ENCODE measurements at places on chromosomes 2 and 18.

- no peak for DNase-seq
Measured at GRCh38 chr2:71614976-71615766, 161.8 kb downstream of the DYSF start.

DNA sequence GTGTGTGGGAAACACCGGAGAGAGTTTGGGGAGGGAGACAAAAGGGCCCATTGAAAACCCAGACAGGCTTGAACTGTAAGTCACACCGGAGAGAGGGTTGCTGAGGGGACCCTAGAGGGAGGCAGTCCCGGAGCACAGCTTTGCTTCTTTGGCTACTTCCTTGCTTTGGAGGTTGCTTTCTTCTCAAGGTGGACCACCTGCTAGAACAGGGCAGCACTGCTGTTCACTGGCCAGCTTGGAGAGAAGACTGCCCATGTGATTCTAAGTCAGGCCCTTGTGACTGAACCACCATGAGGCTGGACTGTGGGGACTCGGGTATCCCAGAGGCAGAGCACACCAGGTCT is 4.4 kb downstream of the ACTG2 start:
- DNase-seq, result no peak

DNA sequence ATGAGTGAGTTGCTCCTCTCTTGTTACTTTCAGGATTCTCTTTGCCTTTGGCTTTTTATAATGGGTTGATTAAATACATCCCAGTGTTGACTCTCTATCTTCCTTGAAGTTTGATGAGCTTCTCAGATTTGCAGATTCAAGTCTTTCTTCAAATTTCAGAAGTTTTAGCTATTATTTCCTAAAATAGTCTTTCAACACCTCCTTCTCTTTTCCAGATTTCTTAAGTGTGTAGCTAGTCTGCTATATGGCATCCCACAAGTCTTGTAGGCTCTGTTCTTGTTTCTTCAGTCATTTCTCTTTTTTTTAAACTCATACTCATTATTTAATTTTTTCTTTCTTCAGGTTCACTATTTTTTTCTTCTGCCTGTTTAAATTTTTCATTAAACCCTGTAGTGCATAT is 287.7 kb upstream of the CNTNAP5 start:
- DNase-seq, result no peak

DNA sequence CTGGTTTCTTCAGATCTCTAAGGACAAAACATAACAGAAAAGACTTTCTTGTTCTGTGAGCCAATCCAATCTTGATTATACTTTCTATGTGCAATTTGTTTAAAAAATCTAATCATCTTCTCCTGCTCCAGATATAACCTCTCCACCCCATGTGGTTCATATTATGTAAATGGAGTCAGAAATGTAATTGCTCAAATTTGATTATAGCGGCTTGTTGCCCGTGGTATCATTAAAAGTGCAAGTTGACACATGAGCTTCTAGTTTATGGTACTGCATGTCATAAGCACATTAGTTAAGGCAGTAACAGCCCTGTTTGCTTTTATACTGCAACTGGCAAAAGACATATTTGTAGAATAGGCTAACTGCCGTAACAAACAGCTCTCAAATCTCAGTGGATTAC is 715.1 kb upstream of the CDH7 start:
- DNase-seq, result no peak

DNA sequence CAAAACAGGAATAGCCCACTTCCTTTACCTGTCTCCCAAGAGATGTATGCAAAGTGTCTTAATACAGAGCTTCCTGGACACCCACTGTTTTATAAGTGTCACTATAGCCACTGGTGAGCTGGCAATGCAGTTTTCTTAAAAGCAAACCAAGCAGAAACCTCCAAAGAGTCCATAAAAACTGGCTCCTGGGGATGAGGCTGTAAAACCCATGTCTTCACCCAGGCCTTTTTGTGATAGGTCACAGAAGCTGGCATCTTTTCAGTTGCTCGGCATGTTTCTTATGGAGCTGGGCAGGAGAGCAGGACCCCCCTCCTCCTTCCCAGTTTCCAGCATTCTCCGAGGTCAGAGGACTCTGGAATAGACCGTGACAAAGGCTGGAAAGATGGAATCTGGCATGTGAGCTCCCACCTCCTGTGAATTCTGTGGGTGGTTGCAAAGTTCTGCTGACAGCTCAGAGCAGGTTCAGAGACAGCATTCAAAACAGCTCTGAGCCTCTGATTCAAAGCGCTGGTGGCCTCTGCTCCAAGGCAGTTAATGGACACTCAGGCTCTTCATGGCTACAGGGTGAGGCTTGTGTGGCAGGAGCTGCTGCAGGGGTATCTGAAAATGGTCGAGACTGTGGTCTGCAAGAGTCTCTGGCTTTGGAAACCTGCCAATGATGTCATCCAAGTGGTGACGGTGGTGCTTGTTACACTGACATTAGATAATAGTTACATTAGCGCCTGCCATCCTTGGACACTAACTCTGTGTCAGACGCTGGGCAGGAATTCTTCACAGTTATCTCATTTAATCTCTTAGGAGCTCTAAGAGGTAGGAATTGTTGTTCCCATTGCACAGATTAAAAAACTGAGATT is 283.4 kb downstream of the CLIP4 start:
- no peak for DNase-seq

DNA sequence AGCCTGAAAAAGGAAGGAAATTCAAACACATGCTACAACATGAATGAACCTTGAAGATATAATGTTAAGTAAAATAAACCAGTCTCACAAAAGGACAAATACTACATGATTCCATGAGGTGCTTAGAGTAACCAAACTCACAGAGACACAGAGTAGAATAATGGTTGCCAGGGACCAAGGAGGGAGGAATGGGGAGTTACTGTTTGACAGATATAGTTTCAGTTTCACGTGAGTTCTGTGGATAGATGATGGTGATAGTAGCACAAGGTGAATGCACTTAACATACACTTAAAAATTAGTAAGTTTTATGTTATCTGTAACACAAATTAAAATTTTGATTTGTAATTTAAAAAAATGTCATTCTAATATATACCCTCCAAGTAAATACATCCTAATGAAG is 106.9 kb upstream of the ACVR1C start:
- DNase-seq, result no peak

DNA sequence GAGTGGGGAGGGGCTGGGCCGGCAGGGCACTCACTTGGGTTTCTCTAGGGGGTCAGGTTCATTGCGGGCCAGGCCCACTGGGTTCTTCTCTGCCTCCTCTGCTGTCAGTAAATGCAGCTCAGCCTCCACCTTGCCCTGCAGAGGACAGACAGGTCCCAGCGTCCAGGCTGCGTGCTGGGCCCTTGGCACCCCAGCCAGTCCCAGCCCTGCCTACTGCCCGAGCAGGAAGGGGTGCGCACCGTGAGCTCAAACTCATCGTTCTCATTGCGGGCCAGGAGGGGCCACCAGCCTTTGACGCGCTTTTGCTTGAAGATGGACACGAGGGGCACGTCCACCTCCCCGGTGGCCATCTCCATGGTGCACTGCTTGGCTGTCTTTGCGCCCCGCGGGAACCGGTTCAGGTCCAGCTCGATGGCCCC is 17.3 kb downstream of the OTOF start:
- DNase-seq, result no peak

- no peak for DNase-seq
Measured at GRCh38 chr2:135186054-135186453, 134.0 kb downstream of the RAB3GAP1 start.

DNA sequence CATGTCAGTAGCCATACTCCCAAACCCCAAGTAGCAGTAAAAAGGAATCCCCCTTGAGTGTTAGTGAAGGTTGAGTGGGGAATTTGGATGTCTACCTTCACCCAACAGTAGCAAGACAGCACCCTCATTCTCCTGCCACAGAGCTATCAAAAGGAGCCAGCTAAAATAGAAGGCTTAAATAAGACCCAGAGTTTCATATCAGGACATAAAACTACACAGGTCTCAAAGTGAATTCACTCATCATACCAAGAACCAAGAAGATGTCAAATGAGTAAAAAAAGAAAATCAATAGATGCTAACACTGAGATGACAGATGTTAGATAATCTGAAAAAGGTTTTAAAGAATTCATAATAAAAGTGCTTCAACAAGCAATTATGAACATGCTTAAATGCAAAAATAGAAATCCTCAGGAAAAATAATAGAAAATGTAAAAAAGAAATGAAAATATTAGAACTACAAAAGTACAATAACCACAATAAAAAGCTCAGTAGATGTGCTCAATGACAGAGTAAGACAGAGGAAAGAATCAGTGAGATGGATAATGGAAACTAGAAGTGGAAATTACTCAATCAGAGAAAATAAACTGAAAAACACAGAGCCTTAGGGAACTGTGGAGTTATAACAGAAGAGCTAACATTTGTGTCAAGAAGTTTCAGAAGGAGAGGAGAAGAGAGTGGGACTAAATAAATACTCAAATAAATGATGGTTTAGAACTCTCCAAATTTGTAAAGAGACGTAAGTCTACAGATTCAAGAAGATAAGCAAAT is 90.5 kb downstream of the EDAR start:
- no peak for DNase-seq

DNA sequence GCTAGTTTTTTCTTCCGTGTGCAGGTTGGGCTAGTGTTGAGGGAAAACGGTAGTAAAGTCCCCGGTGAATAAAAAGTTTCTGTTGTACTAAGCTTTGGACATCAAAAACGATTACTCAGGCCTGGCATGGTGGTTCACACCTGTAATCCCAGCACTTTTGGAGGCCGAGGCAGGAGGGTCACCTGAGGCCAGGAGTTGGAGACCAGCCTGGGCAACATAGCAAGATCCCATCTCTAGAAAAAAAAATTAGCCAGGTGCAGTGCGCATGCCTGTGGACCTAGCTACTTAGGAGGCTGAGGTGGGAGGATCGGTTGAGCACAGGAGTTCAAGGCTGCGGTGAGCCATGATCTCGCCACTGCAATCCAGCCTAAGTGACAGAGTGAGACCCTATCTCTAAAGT is 98.1 kb downstream of the ALPK2 start:
- no peak for DNase-seq

DNA sequence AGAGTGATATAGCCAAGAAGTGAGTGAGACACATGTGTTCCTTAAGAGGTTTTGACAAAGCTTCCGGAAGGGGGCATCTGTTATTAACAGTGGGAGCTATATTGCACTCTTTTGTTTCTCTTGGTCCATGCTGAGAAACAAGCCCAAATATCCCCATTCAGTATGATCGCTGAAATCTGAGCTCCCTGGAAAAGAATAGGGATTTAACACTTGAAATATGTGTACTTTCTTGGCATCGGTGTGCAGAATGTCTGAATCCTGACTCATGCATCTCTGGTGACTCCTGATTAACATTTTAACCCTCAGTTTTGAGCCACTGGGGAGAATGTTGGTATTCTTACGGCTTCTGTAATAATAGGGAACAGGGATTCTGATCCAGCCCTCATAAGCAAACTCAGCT is 448.1 kb downstream of the TSN start:
- no peak for DNase-seq

DNA sequence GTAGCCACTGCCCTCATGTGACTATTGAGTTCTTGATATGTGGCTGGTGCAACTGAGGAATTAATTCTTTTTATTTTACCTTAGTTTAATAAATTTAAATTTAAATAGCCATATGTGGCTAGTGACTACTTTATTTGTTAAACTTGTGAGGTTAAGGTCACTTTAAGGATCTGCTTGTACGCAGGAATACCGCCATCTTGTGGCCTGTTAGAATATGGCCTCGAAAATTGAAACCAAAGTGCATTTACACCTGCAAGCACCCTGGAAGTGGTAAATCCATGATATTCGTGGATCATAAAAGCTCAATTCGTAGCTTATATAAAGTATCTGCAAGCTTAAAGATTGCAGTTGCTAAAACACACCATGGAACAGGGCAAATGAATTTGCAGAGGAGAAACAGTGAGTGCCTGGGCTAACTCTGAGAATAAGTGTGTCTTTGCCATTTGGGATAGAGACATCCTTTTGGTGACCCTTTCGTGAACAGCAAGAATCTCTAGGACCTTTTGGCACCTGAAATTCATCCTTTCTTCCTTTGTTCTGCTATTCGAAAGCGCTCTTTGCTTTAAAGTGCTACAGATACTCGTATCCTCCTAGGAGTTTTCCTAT is 59.9 kb upstream of the REG3A start:
- DNase-seq, result no peak

- no peak for DNase-seq
Measured at GRCh38 chr2:1394709-1395408, 18.4 kb upstream of the TPO start.

GRCh38 chr2:45134014-45134413 is 124.8 kb upstream of the SIX2 start:
- DNase-seq, result no peak

GRCh38 chr2:1981421-1981820 is 237.1 kb upstream of the PXDN start:
- no peak for DNase-seq

DNA sequence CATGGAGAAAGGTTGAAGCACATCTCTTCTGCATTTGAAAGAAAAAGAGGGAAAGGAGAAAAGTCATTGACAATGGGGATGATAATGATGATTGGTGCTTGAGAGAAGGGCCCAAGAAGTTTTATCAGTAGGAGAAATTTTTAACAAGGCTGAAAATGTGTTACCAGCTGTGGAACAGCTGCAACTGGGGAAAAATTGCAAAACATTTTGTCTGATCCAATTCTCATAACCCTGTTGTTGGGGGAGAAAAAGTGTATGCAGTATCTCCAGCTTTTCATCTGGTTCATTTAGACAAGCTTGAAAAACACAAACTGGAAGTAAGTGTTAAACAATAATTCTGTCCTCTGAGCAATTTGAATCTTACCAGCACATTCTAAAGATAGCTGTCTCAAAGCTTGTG is 92.7 kb downstream of the CSRNP3 start:
- DNase-seq, result no peak

DNA sequence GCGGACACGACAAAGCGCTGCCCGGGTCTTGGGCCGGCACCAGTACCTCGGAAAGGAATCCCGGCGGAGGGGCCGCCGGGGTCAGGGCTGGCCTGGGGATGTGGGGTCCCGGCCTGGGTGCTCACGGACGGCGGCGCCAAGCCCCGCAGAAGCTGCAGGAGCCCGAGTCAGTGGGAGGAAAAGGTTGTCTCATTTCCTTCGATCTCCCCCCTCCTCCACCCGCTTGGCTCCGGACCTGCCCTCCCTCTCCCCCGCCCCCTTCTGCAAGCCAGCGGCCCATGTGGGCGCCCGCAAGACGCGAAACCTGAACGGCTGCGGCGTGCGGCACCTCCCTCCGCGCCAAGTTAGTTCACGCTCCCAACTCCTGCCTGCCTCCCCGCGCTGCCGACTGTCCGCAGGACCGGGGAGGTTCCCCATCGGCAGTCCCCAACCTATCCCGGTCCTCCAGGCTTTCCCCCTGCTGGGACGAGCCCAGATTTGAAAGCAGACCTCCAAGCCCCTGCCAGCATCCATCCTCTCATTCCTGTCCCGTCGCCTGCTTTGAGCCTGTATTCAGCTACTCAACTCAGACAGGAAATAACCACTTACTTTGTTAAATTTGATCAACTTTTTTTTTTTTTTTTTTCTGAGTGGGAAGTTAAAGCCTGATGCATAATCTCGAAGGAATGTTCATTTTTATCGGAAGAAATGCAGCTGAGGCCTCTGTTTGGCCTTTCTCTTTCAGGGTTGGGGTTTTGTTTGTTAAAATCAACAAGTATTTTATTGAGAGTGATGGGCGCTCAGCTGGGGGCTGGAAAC is at the start of gene EVA1A:
Gene EVA1A, minus strand, starts transcription at position 172 of the 798 bp plus-strand sequence. CDS start 42,799 bp downstream, outside the sequence.
- no peak for DNase-seq

DNA sequence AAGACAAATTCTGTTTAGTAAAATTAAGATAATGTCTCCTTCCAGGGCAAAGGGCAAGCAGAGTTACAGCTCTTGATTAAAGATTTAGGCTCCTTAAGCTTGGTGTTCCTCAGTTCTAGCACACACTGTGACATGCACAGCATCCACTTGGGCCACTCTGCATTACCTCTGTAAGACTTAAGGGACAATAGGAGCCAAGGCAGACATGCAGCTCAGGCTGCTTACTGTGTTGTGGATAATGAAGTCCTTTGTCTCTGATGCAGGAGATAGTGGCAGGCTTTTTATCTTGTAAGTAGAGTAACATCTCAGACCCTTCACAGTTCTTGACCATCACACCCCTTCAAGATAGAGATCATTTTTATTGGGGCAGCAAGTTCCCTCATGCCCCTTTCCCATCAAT is 31.2 kb downstream of the RBM45 start:
- no peak for DNase-seq

All from stimulated activated CD8-positive, alpha-beta memory T cell treated with anti-CD3 and anti-CD28 coated beads, Interleukin-15, amount 100 ng/mL, for 24 hours (primary cell).